ENCODE measurements at places on chromosomes 4 and X.

DNA sequence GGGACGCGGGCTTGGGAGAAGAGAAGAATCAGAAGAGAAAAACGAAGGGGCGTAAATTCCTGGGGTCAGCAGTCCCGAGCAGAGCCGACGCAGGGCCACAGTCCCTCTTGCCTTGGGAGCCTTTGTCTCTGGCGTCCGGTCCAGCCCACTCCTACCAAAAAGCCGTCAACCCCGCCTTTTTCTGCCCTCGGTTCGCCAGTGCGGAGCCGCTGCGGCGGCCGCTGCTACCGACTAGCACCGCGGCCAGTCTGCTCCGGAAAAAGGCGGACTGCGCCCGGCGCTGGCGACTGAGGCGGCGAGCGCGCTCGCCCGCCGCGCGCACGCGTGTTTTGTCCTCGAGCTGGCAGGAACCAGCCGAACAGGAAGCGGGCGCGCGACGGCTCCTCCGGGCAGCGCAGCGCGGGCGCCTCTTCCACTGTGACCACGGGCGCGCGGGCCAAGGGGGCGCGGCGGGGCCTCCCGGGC, 502 bp downstream of the HNRNPDL start:
- DNase-seq, result no peak

DNA sequence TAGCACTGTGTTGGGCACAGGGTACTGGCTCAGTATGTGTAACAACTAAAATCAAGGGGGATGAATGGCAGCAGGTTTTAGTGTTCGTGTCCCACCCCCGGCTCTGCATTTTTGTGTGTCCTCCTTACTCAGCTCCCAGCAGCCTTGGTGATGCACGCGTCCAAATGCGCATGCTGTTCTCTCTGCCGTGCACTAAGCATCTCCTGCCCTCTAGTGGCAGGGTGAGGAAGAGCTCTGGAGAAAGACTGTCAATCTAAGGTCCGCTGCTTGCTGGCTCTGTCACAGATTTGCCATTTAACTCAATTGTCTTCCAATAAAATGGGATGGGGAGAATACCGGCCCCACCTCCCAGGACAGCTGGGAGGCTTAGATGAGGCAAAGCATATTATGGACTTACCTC, 61.4 kb downstream of the WFS1 start:
- no peak for DNase-seq

GRCh38 chr4:142516686-142517526, 329.2 kb downstream of the INPP4B start:
- DNase-seq, result no peak

DNA sequence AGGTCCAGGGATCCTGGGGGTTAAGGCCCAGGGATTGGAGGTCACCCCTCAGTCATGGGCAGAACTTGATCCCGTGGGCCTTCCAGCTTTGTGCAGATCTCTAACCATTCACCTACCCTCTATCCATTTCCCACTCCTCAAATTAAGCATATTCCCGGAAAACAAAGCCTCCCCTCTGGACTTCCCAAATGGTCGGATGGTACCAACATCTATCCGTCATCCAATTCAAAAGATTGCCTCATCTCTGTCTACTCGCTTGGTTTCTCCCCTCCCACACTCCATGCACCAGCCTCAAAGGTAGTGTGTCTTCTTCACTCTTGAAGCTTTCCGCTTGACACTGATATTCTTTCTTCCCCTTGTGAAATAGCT, 473 bp upstream of the BCLAF3 start:
- no peak for DNase-seq

DNA sequence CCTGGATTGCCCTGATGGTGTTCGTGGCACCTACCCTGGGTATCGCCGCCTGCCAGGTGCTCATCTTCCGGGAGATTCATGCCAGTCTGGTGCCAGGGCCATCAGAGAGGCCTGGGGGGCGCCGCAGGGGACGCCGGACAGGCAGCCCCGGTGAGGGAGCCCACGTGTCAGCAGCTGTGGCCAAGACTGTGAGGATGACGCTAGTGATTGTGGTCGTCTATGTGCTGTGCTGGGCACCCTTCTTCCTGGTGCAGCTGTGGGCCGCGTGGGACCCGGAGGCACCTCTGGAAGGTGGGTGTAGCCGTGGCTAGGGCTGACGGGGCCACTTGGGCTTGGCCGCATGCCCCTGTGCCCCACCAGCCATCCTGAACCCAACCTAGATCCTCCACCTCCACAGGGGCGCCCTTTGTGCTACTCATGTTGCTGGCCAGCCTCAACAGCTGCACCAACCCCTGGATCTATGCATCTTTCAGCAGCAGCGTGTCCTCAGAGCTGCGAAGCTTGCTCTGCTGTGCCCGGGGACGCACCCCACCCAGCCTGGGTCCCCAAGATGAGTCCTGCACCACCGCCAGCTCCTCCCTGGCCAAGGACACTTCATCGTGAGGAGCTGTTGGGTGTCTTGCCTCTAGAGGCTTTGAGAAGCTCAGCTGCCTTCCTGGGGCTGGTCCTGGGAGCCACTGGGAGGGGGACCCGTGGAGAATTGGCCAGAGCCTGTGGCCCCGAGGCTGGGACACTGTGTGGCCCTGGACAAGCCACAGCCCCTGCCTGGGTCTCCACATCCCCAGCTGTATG, 1.8 kb downstream of the AVPR2 start:
- no peak for DNase-seq

- no peak for DNase-seq
Observed at GRCh38 chrX:103847174-103847870, 15.3 kb upstream of the RAB9B start.

GRCh38 chr4:77344784-77345183, 187.8 kb downstream of the CCNG2 start:
- no peak for DNase-seq

- DNase-seq, result no peak
Observed at GRCh38 chr4:159390648-159391047, 287.8 kb downstream of the RAPGEF2 start.

GRCh38 chr4:142961866-142962265, 115.8 kb upstream of the INPP4B start:
- DNase-seq, result no peak

- DNase-seq, result no peak
Observed at GRCh38 chrX:133670383-133670782, 255.1 kb upstream of the GPC4 start.

GRCh38 chr4:5300283-5300682, 249.0 kb downstream of the STK32B start:
- no peak for DNase-seq

DNA sequence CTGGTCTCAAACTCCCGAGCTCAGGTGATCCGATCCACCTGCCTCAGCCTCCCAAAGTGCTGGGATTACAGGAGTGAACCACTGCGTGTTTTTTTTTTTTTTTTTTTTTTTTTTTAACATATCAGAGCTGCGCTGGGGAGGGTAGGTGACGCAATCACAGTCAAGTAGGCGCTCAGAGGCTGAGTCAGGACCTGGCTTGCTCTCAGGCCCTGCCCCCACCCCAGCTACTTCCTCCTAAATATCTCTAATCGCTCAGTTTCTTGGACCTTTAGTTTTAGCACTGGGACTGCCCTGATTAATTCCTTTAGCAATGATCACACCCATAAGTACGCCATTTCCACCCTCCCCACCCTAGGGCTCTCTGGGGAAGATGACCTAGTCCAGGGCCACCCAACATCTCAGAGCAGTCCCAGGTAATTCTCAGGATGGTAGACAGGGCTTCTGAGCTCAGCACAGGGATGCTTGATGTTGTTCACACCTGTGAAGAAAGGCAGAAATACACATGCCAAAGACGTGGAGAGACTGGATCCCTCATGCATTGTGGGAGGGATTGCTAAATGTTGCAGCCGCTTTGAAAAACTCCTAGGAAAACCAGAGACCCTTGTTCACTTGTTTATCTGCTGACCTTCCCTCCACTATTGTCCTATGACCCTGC, 50.2 kb downstream of the DDX3X start:
- DNase-seq, result no peak

GRCh38 chr4:126761947-126762662, 870.7 kb upstream of the INTU start:
- no peak for DNase-seq

DNA sequence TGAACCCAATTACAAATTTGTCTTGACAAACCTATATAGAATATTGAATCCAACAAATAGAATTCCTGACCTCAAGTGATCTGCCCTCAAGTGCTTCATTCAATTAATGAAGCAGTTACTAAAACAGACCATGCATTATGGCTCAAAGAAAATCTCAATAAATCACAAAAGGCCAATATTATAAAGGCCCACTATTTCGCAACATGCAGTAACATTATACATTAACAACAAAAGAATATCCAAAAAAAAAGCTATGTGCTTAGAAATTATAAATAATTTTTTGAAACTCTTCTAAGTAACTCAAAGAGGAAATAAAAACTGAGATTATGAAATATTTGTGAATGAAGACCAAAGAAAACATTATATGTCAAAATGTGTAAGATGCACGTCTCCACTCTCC, 177.7 kb downstream of the ZNF674 start:
- no peak for DNase-seq

GRCh38 chr4:74692972-74693371, 101.4 kb downstream of the BTC start:
- DNase-seq, result no peak

- no peak for DNase-seq
Observed at GRCh38 chrX:109841869-109842579, 109.0 kb upstream of the ACSL4 start.

Measured in stimulated activated CD8-positive, alpha-beta memory T cell treated with anti-CD3 and anti-CD28 coated beads, Interleukin-15, amount 100 ng/mL, for 48 hours (primary cell).